ENCODE measurements at places on chromosomes 1 and 21. TPM values are rescaled to one million over a fixed set of nuclear protein-coding genes. Genes with fewer than 3 reads are reported as not detected.

OR2T2 gene
- not detected for total RNA-seq

CD164L2 gene
- total RNA-seq, result 3.8 TPM

GRCh38 chr1:26287033-26287711, 7.3 kb downstream of the SH3BGRL3 start:
- no peak for DNase-seq

DNA sequence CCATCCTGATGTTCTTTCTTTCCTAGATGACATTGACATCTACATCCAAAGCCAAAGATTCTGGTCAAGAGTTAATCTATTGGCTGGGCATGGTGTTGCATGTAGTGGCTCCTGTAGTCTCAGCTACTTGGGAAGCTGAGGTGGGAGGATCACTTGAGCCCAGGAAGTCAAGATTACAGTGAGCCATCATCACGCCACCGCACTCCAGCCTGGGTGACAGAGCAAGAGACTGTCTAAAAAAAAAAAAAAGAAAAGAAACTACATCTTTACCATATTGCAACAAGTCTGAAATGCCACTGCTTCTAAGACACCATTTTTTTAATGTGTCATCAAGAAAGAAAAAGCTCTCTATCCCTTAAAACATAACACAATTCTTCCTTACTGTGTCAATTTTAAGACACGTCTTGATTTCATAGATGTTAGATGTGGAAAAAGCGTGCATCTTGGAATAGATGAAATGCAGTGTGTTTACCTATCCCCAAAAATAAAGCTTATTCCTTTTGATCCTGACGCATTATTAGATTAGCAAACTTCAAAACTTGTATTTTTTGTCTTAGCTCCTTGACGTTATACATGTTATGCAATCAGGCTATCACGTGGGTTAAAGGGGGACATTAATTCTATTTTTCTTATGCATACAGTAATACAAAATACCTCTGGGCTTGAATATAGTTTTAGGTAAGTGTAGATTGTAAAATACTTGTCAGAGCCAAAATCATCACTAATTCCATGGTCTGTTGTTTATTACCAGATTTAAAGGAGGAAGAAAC, 46.3 kb downstream of the ELAPOR1 start:
- no peak for DNase-seq

GRCh38 chr1:164591858-164592257, 32.9 kb downstream of the PBX1 start:
- no peak for DNase-seq

GRCh38 chr1:156910309-156910782, 10.1 kb upstream of the LRRC71 start:
- DNase-seq, result peak; percentile 98

GRCh38 chr21:21631961-21632360, 633.8 kb downstream of the NCAM2 start:
- DNase-seq, result no peak
